ENCODE measurements at places on chromosomes 12 and 14. TPM values are rescaled to one million over a fixed set of nuclear protein-coding genes. Genes with fewer than 3 reads are reported as not detected.
A peak's percentile ranks its signal among the peaks of the same experiment; 100 is the strongest.

OTX2 gene
- total RNA-seq, result not detected

OTOGL gene
- total RNA-seq, result 0.19 TPM

GPR135 gene
- total RNA-seq, result 2.0 TPM

TAS2R8 gene
- total RNA-seq, result not detected

ASB2 gene
- 0.13 TPM for total RNA-seq

SALL2 gene
- 4.1 TPM for total RNA-seq

PPP1R36 gene
- 5.9 TPM for total RNA-seq

CCDC60 gene
- total RNA-seq, result not detected

REP15 gene
- total RNA-seq, result 0.49 TPM

DNA sequence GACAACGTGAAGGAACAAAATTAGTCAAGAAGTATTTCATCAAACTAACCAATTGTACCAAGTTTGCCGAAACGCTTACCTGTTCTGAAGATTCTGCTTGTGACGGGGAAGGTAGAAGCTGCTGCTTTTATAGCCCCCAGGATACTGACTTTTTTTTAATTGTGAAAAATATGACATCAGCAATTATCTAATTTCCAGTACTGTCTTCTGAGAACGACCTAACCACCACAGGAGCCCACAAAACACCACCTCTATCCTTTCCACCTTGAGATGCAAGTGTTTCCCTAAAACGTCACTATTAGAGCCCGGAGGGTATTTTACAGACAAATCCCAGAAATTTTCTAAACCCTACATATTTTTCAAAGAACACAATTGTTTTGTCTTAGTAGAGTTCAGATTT lies at the start of gene IL22:
IL22 (minus strand) TSS at position 101 of the 400 bp plus-strand sequence. CDS start 156 bp downstream, outside the sequence.
- H3K4me1 ChIP-seq, result no peaks in the 10 kb centered on the region
- no peaks in the 10 kb centered on the region for H3K36me3 ChIP-seq
- no peaks in the 10 kb centered on the region for H3K27me3 ChIP-seq

- H3K27ac ChIP-seq, result no peak overlapping the region
- no peak overlapping the region for H3K4me3 ChIP-seq
- H3K27me3 ChIP-seq, result no peaks in the 10 kb centered on the region
- DNase-seq, result no peak
- no peaks in the 10 kb centered on the region for H3K36me3 ChIP-seq
Measured at GRCh38 chr12:54164387-54165145, 24.2 kb downstream of the SMUG1 start.

DNA sequence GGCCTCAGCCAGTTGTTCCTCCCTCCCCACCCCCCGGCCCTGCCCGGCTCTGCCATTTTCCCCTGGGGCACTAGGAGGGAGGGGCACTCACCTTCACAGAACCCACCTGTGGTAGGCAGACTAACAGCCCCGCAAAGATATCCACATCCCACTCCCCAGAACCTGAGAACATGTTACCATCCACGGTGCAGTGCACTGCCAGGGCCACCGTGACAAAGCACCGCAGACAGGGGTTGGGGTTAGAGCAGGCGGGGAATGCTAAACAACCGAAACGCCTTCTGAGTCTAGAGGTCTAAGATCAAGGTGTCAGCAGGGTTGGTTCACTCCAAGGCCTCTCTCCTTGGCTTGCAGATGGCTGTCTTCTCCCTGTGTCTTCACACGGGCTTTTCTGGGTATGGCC lies 57.4 kb upstream of the NCOR2 start:
- H3K4me1 ChIP-seq, result no peaks in the 10 kb centered on the region
- no peak overlapping the region for H3K4me3 ChIP-seq
- no peaks in the 10 kb centered on the region for H3K27me3 ChIP-seq
- H3K27ac ChIP-seq, result no peak overlapping the region

- no peak for DNase-seq
- H3K27ac ChIP-seq, result no peak overlapping the region
- H3K27me3 ChIP-seq, result no peaks in the 10 kb centered on the region
- H3K4me3 ChIP-seq, result no peak overlapping the region
Measured at GRCh38 chr14:94713115-94713514, 56.8 kb downstream of the GSC start.

DNA sequence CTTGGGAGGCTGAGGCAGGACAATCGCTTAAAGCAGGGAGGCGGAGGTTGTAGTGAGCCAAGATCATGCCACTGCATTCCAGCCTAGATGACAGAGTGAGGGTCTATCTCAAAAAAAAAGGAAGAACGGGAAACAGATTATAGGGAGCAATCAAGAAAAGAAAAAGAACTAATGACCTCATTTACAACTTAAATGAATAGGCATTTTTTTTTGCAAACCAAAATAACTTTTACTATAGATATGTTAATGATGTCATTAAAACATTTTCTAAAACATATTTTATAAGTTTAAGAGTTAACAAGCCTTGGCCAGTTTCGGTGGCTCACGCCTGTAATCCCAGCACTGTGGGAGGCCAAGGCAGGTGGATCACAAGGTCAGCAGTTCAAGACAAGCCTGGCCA lies 6.8 kb upstream of the RESF1 start:
- H3K27me3 ChIP-seq, result no peaks in the 10 kb centered on the region
- H3K4me3 ChIP-seq, result no peak overlapping the region
- no peak overlapping the region for H3K27ac ChIP-seq
- no peak for DNase-seq
- H3K4me1 ChIP-seq, result no peaks in the 10 kb centered on the region
- no peaks in the 10 kb centered on the region for H3K36me3 ChIP-seq

GRCh38 chr12:105057174-105057573 lies 27.1 kb downstream of the ALDH1L2 start:
- no peak overlapping the region for H3K4me3 ChIP-seq
- H3K27ac ChIP-seq, result no peak overlapping the region
- DNase-seq, result no peak
- H3K4me1 ChIP-seq, result no peaks in the 10 kb centered on the region
- H3K27me3 ChIP-seq, result no peaks in the 10 kb centered on the region

- no peak for DNase-seq
- H3K27ac ChIP-seq, result no peak overlapping the region
- no peaks in the 10 kb centered on the region for H3K36me3 ChIP-seq
- H3K4me1 ChIP-seq, result no peaks in the 10 kb centered on the region
Measured at GRCh38 chr14:93368996-93369712, 22.2 kb downstream of the COX8C start.

- H3K4me3 ChIP-seq, result no peak overlapping the region
- peak overlapping the region; percentile 90 for H3K27ac ChIP-seq
Measured at GRCh38 chr14:85482552-85482951, 47.4 kb upstream of the FLRT2 start.

GRCh38 chr12:124453419-124454351 lies 113.7 kb downstream of the NCOR2 start:
- no peak overlapping the region for H3K27ac ChIP-seq
- H3K27me3 ChIP-seq, result no peaks in the 10 kb centered on the region
- no peaks in the 10 kb centered on the region for H3K36me3 ChIP-seq
- no peaks in the 10 kb centered on the region for H3K4me1 ChIP-seq
- H3K4me3 ChIP-seq, result no peak overlapping the region

DNA sequence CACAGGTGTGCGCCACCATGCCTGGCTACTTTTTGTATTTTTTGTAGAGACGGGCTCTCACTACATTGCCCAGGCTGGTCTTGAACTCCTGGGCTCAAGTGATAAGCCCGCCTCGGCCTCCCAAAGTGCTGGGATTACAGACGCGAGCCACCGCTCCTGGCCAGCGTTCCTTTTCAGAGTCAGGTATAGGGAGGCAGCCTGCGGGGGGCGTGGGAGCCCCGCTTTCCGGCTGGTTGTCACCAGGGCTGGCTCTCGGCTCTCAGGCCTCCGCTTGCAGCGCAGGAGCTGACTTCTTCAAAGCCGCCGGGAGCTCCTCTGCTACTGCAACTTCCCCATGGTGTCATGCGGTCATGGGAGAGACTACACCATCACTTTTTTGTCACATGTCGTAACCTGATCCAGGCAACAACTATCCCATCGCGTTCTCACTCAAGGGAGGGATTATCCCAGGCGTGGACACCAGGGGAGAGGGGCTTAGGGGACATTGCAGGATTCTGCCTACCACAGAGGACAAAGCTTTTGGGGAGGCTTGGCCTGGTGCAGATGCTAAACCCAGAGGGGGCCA lies 129.4 kb downstream of the SCARB1 start:
- H3K27ac ChIP-seq, result no peak overlapping the region
- no peak overlapping the region for H3K4me3 ChIP-seq
- no peaks in the 10 kb centered on the region for H3K36me3 ChIP-seq
- H3K4me1 ChIP-seq, result no peaks in the 10 kb centered on the region
- DNase-seq, result no peak
- no peaks in the 10 kb centered on the region for H3K27me3 ChIP-seq

DNA sequence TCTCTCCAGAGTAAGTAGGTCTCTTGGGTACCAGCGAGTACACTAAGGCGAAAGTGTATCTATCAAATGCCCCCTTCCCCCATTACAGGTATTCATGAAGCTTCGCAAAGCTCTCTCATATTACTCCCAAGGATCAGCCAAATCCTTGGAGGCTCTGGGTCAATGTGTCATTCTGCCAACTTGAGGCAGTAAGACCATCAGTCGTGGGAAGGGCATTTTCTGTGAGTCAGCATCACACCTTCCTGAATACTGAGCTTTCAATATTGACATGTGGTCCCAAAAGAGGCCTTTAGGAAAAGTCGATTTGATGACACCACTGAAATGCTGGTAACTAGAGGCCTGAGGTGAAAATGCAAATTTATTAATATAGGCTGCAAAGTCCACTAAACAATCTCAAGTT lies 323.9 kb downstream of the LRIG3 start:
- H3K36me3 ChIP-seq, result no peaks in the 10 kb centered on the region
